Cortex of kidney (tissue), 1 donor: ENCODE measurements at places on chromosomes 11 and 22.

DNA sequence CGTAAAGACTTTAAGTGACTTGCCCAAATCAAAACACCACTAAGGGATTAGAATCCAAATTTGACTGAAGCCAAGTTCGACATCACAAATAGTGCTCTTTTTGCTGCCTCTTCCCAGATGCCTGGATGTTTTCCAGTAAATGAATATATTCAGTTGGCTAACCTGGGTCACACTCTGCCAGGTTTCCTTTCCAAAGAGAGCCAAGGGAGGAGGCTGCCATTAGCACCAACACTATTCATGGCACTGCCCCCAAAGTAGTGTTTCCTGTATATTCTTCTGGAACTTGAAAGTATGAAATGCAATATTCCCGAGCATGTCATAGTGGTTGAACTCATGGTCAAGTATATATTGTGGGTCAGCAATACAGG lies 219.3 kb upstream of the UBASH3B start:
- DNase-seq: no peak

- no peak for DNase-seq
These were observed 200.9 kb downstream of the SOX6 start for GRCh38 chr11:16155448-16155847.

DNA sequence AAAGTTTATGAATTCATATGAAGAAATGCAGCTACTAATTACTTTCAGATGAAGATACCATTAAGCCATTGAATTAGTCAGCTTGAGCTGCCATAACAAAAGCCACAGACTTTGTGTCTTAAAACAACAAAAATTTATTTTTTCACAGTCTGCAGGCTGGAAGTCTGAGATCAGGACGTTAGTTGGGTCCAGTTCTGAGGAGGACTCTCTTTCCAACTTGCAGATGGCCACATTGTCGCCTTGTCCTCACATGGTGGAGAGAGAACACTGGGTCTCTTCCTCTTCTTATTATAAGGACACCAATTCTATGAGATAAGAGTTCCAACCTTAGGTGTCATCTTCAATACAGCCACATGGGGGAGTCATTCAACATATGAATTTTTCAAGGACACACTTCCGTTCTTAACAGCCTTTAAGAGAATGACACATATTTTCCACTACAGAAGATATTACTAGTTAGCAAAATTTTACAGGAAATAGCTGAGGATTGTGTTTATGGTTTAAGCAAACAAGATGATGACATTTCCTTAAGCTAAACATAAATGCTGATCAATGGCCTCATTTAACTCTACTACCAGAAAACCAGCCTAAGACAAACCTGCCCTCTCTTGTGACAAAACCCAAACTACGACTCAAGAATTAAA lies 56.0 kb downstream of the DCUN1D5 start:
- no peak for DNase-seq

DNA sequence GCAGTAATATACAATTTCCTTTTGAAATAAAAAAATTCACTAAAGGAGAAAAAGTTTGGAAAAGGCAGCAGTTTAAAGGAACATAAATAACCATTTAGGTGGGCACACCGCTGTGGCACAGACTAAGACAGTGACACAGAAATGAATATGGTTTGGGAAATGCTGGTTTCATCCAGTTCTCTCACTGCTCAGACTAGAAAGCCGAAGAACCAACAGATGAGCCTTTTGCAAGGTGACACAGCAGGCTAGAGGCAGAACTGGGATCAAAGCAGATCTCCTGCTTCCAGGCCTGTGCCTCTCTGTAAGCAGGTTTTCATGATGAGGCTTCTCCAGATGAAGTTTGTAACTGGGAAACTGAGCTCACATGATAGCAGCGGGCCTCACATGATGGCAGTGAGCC lies 380.0 kb upstream of the NARS2 start:
- no peak for DNase-seq

DNA sequence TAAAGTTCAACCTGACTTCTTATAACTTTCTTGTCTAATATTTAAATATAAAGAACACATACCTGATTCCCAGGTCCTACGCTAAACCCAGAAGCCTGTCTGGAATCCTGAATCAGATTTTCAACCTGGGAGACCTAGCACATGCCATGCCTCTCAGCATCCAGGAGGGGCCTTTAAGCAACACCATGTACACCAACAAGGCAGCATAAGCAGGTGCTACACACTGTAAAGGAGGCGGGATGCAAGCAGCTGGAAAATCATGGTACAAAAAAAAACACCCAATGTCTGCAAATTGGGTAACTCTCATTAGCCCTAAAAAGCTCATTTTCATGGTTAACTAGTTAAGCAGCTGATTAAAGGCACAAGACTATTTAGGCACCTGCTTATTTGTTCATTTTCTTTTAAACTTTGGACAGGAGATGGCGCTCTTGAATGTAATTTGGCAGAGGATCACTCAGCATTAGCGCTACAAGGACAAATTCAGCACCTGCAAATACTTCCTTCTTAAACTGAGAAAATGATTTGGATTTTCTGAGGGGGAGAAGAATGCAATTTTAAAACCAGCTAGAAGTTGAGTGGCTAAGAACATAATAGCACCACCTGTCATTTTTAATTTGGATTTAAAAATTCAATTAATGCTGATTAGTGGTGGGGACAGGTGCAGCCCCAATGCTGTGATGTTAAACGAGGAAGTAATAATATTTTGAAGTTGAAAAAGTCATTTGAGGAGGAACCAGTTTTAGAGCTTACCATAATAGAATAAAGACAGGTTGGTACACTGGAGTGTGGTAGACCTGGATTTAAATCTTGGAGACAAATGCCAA lies 104.0 kb downstream of the FAR1 start:
- DNase-seq: no peak

DNA sequence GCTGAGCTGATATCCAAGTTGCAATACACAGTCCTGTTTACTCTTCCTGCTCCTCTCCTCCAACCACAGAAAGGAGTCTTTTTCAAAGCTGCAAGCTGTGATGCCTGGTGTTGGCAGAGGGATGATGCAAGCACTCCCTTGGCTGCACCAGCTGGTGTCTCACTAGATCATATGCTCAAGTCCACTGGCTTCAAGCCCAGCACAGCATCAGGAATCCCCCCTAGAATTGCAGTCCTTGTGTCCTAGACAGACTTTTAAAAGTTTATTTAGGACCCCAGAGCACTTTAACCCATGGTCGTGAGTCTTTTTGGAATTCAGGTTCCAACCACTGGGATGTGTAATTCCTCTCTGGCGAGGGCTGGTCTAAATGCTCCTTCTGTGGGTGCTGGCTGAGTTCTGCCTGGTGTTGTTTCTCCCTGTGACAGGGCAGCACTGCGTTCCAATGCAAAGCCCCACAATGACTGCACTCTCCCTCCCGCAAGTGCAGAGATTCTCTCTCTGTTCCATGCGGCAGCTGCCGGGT lies 1.9 kb upstream of the HEPN1 start:
- no peak for DNase-seq

GRCh38 chr22:33023153-33023827 lies 34.9 kb downstream of the SYN3 start:
- DNase-seq: no peak

- DNase-seq: no peak
These were observed 9.8 kb downstream of the SLC15A3 start for GRCh38 chr11:60942219-60942618.

DNA sequence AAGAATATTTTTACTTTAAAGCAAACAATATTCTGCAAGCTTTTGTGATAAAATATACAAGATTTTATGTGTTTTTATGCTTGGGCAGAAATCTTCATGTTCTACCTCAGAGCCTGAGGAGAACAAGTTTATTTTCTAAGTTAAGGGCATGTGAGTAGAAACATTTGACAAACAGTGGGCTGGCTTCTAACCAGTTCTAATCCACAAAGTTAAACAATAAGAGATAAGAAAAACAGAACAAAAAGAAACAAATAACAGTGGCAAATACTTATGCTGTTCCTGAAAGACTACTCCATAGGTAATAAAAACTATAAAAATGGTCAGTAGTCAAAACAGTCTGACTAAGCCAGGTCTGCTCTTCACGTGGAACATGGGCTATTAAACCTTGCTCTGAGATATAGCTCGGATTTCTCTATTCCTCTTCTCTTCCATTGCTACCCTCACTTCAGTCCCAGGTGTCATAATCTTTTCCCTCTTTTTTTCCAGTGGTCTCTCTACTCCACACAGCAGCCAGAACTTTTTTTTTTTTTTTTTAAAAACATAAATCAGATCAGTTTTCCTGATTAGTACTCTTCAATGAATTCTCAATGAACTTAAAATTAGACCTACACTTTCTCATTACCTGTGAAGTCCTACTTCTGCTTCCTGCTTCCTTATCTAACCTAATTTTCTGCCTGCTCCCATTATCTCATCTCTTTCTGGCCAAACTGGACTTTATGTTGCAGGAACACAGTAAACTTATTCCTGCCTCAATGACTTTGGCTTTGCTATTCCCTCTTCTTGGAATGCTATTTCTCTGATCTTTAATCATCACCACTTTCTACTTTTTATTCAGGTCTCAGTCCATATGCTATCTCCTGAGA lies 671.1 kb upstream of the CCDC90B start:
- no peak for DNase-seq

- DNase-seq: no peak
These were observed 3.8 kb upstream of the CCDC86 start for GRCh38 chr11:60838132-60838531.

DNA sequence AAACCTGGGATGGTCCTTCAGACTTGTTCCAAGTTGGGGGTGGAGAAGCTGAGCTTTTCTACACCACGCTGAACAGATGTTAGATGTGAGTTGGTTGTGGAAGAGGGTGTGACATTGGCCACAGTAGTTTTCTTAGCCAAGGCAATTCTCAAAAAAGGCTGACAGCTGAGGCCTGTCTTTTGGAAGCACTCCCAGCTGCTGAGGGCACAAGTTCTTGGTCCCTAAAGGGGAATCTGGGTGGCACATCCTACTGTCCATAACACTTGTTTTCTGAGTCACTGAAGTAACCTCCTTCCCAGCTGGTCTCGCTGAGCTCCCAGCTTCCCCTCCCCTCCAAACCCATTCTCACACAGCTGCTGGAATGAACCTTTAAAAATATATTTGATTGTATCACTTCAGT lies 375.7 kb upstream of the KIRREL3 start:
- no peak for DNase-seq

DNA sequence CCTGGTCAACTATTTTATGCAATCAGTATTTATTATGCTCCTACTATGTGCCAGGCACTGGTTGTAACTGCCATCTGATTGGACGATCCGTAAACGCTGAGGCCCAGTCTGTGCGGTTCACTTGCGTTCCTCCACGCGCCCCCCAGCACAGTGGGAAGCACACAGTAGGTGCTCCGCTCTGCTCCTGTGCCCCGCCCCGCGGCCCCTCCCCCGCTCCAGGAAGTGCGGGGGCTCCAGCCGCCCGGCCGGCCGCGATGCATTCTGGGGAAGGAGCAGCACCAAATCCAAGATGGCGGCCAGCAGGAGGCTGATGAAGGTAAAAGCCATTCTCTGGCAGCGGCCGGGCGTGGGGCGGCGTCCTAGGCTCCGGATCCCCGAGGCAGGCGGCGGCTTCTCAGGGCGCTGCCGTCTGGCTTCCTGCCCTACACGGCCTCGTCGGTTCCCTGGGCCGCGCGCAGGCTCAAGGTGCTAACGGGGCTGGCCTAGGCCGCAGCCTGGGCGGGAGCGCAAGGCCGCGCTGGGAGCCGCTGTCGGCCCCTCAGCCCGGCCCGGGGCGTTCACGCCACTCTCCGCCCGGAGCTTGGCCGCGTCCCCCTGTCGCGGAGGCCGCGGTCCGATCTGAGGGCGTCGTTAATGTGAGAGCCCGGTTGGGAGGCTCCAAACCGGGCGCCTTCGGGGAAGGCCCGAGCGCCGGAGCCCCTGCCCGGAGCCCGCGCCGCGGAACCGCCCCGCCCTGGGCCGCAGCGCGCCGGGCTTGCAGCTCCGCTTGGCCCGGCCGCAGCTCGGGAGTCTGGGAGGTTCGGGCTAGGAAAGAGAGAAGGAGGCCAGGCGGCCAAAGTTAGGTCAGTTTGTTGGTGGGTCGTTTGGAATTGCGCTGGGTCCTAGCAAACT lies at the start of gene UBE2L3:
Gene UBE2L3 (plus strand): TSS at position 259 of the 891 bp plus-strand sequence. CDS start 31 bp downstream, at position 290.
- no peak for DNase-seq

GRCh38 chr11:95984072-95984471 lies 60.2 kb upstream of the MTMR2 start:
- DNase-seq: no peak

GRCh38 chr22:50504369-50505211 lies 2.9 kb downstream of the LMF2 start:
- no peak for DNase-seq

DNA sequence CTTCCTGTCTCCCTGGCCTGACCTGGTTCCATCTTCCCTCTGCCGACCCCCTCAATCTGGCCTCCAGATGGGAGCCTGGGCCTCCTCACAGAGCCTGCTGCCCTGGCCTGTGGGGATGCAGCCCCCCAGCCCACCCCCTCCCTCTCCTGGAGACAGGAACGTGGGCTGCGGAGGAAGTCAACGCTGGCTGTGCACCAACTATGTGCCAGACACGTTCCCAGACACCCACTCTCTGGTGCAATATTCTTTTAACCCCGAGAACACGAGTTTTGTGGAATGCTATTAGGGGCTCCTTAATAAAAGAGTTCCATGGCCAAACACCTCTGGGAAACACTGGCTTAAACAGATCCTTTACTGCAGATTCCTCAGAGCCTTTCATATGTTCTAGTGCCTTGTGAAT lies 15.9 kb downstream of the WNT11 start:
- no peak for DNase-seq

DNA sequence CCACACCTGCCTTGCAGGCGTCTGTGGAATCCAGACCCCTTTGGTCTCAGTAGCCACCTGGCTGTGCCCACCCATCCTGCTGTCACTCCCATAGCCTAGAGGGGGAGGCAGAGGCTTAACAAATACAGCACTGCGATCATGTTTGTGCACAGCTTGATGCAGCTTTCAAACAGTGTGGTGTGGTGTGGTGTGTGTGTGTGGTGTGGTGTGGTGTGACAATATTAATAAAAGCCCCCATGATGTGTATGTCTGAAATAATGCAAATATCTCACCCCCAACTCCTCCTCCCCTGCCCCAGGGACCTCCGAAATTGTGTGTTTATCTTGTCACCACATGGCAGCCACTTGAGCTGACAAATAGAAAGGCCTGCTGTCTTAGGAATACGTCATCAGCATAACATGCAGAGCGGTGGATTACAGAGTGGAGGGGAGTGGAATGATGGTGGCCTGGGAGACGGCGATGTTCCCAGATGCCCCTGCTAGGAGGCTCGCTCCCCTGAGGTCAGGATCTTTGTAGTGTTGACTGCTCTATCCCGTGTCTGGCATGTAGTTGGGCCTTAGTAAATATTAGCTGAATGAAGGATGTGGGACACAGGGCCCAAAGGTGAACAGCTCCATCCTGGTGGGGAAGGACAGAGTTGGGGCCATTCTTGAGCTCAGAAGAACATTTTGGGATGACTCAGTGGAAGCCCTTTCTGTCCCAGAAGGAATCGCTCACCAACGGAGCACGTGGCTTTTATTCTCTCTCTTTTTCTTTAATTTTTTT lies 2.8 kb downstream of the PDXP start:
- DNase-seq: no peak

GRCh38 chr11:33703788-33704187 lies 3.2 kb upstream of the C11orf91 start:
- DNase-seq: no peak
